ENCODE measurements at places on chromosomes 6 and 20.

DNA sequence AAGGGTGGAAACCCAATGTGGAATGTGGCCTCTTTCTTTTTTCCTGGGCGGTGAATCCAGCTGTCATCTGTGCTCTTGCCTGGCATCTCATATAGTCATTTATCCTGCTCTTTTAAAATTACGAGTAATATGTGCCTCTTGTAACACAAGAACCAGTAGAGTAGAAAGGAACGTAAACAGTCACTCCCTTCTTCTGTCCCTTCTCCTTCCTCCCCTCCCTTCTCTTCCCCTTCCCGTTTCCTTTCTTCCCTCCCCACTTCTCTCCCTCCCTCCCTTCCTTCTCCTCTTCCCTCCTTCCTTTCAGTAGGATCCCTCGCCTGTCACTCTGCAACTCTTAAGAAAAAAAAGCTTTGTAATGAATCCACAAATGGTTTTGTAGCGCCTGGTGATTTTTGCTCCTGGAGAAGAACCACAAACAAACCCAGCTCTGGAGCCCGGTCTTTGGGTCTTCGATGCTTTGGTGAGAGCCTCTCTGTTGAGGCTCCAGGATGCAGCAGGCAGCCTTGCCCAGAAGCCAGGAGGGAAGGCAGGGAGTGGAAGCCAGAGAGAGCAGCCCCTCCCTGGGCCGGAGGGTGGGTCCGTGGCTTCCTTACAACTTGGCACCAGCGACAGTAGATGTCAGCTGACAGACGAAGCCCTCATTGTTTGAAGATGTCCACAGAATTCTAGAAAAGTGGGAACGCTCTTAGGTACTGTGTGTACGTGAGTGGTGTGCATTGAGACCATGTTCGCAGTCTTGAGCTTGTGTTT is 15.0 kb downstream of the DUSP22 start:
- no peak for DNase-seq

- no peak for DNase-seq
Measured at GRCh38 chr6:156410649-156411048, 366.5 kb upstream of the ARID1B start.

DNA sequence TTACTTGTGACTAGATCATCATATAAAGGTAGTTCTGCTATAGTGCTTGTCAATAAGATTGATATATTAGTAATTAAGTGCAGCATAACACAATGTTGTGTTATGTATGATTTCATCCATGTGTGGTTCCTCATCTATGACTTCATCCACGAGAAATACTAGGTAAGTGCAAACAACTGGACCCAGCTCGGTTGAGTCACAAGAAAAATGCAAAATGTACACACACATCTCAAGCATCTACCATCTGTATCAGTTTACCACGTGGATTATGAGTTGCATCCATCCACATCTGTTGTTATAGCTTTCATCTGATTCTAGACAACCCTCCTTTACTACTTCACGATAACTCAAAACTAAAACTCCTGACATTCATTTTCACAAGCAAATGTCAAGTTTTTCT is 517.0 kb upstream of the CITED2 start:
- DNase-seq, result no peak

GRCh38 chr6:14254505-14254904 is 136.9 kb downstream of the CD83 start:
- no peak for DNase-seq

- DNase-seq, result no peak
Measured at GRCh38 chr20:25309395-25310267, 61.7 kb downstream of the PYGB start.

DNA sequence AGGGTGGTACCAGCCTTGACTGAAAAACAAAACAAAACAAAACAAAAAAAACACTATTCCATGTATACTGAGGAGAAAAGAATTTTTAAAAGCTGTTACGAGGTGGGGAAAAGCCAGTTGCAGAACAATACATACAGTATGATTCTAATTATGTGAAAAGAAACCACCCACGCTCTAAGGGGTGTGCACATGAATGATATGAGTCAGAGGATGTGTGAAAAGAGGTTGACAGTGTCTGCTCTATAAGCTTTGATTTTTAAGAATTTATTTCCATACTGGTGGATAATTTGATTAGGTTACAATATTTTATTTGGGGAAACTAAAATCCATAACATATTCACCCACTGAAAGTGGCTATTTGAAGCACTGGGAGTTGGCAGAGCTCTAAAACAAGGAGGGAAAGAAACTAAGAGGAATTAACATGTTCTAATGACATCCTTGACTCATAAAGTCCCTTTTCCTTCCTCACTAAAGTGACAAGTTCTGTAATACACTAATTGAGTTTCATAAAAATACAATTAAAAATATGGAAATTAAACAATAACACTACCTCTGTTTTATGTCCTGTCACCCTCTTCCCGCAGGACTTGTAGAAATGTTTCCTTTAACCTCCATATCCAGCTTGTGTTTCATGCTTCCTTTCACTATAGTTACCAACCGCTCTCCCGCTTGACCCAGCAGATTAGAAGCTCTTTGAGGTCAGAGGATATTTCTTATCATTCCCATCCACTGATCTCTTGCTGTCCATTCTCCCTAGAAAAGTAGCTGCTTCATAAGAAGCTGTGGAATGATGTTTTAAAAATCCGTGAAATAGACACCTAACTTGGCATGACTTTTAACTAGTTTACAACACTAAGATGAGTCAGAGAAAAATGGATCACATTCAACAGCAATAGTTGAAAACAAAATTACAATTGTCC is 118.6 kb upstream of the CCDC28A start:
- DNase-seq, result no peak

DNA sequence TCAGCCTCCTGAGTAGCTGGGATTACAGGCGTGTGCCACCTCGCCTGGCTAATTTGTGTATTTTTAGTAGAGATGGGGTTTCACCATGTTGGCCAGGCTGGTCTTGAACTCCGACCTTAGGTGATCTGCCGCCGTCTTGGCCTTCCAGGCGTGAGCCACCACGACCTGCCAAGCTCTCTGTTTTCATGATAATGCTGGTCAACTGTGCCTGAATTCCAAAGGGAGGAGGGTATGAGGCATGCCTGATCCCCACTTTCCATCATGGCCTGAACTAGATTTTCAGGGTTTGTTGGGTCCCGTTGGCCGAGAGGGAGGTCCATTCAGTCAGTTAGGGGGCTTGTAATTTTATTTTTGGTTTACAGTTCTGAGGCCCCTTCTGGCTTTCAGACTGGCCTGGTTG is 28.0 kb upstream of the ANGPT4 start:
- DNase-seq, result no peak

DNA sequence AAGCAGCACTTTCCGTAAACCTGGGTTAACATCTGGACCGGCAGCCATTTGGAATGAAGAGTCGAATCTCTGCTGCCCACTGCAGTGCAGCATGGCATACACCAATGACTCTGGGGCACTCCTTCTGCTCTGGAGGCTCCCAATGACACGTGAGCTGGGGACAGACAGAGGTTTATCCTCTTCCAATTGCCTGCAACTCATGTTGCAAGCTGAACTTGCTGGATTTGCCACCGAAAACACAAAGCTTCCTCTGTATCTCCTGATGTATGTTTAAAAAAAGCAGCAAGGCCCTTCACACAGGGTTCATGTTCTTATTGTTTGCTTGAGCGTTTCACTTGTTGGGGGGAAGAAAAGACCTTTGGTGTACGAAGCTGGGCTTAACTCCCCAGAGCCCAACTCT is 10.8 kb downstream of the NCOA5 start:
- no peak for DNase-seq

DNA sequence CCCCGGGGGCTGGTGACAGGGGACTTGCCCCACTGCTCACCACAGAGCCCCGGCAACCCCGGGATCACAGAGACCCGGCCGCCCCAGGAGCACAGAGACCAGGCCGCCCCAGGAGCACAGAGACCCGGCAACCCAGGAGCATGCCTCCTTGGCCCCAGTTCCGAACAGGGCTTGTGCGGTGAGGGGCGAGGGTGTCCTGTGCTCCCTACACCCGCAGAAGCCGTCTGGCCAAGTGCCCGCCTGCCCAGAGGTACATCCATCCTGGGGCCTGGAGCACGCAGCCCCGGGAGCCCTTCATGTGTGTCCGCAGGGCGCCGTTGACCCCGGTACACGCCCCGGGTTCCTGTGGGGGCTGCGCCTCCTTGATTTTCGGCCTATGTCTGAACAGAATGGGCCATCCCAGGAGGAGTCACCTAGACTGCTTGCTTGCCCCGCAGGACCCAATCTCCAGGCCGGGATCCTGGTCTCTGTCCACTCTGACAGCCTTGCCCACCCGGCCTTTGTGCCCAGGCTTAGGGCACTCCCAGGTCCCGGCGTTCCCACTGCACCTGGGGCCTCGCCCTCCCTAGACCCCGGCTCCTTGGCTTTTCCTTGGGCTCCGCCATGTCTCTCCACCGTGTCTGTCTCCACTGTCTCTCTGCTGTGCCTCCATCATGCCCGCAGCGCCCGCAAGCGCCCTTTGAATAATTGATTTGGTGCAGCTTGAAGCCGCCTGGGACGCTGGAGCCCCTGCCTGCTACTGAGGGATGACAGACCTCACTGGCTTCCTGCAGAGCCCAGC is 219.8 kb downstream of the ERMARD start:
- no peak for DNase-seq

DNA sequence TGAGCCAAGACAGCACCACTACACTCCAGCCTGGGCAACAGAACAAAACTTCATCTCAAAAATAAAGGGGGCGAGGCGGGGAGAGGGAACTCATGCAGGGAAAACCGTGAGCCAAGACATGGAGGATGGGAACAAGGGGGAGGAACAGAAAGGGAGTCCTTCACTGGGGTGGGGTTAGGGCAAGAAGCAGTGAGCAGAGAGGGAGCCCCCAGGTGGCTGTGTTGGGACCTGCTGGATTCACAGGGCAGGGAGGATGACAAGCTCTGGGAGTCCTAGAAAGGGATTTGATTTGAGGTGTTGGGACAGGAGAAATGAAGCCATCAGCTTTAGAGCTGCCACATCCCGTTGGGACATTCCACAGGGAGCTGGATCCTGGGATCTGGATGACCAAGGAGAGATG is 90.6 kb upstream of the TOP1 start:
- no peak for DNase-seq

DNA sequence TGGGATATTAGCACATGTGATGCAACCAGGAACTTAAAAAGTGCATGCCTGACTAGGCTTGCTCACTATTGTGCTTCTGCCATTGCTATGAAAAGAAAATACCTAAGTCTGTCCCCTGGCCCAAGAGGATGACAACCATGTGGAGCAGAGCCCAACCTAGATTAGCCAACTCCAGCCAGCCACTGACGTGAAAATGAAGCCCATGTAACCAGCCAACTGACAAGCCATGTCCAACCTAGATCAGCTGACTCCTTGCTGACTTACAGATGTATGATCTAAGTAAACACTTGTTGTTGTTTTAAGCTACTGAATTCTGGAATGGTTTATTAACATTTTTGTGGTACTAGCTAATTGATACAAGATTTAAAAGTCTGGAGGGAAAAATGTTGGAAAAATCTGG is 47.5 kb downstream of the PIGU start:
- no peak for DNase-seq

DNA sequence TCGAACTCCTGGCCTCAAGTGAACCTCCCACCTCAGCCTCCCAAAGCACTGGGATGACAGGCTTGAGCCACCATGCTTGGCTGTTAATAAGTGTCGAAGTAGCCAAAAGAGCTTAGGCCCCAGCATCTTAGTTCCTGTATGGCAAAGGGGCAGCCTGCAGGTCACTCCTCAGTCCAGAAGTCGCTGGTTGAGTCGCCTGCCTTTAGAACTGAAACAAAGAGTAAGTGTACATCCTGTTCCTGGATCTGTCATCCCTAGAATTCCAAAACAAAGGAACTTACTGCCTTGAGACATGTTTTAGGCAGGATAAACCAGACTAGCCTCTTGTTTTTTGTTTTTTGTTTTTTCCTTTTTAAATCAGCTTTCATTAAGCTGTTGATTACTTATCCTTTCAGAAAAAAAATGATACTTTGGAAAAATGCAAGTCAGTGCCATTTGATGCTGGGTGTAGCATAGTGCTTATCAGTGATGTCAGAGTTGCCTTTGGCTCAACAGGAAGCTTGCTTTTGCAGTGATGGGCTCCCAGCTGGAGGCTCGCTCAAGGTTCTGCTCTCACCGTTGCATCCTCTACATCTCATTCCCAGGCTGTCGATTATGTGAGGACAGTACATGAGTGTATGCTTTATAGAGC is 9.0 kb downstream of the ACTR5 start:
- DNase-seq, result no peak

- no peak for DNase-seq
Measured at GRCh38 chr6:44662461-44663121, 275.1 kb downstream of the CDC5L start.

DNA sequence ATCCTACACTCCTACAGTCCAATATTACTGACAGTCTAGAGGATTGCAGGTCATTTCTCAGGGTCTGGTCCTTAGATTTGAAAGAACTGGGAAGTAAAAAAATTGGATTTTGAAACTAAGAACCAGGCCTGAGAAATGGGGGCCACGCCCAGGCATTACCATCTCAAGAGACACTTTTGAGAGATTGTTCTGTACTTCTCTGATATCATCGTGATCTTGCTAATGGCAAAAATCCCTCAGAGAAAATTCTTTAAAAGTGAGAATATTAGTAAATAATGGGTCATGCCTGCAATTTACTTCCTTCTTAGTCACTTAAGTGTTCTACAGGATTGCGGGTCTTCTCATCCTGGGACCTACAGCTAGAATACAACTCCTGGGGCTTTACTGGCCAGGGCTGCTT is 42.0 kb upstream of the HIVEP1 start:
- no peak for DNase-seq

- no peak for DNase-seq
Measured at GRCh38 chr6:96786336-96786735, 50.9 kb downstream of the GPR63 start.

GRCh38 chr20:34557936-34558319 is 590 bp upstream of the MAP1LC3A start:
- DNase-seq, result no peak

- no peak for DNase-seq
Measured at GRCh38 chr6:144655376-144655775, 370.2 kb downstream of the UTRN start.

GRCh38 chr6:144776031-144776819 is 491.1 kb downstream of the UTRN start:
- DNase-seq, result no peak

DNA sequence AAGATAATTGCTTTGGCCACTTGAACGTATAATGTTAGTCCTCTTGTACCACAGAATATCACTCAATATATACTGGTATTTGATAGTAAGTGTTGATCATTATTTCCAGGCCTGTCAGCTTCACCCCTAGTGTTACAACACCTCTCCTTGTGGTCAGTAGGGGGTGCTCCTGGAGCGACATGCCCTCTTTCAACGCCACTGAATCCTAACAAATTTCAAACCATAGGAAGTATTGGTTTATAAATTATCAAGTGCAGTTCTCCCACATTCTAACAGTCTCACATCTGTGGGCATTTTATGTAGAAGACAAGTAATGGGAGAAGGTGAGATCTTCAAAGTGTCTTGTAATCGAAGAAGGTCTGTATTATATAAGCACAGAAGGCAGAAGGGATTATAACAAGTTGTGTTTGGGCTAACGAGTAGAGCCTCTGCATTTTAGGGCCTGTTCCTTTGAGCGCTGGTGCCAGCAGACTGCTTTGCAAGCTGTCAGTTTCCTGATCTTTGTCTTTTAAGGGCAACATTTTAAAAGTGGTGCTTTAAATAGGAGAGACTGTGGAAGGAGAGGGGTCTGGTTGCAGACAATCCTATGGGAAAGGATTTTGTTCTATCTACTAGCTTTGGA is 57.1 kb upstream of the CEP162 start:
- no peak for DNase-seq
